ENCODE measurements at places on chromosomes 3 and 15.

GRCh38 chr3:125280668-125281361 is 68.3 kb upstream of the SLC12A8 start:
- DNase-seq, result no peak

GRCh38 chr3:31823184-31823583 is 157.9 kb downstream of the OSBPL10 start:
- DNase-seq, result no peak

- no peak for DNase-seq
Measured at GRCh38 chr3:189507856-189508255, 123.3 kb upstream of the TP63 start.

- peak; percentile 81 for DNase-seq
Measured at GRCh38 chr15:70466895-70467529, 296.3 kb downstream of the UACA start.

- no peak for DNase-seq
Measured at GRCh38 chr3:46821553-46821952, 41.7 kb downstream of the MYL3 start.

- DNase-seq, result no peak
Measured at GRCh38 chr3:101867511-101867910, 18.2 kb downstream of the NFKBIZ start.
